ENCODE measurements at places on chromosomes 12 and 14.

GRCh38 chr12:116277467-116278278, at the start of gene MED13L:
TSS of gene MED13L (minus strand) at chr12:116277693. CDS start at chr12:116277131, 562 bp downstream.
- DNase-seq = peak; percentile 81

- no peak for DNase-seq
These were observed 9.2 kb downstream of the ARHGEF25 start for GRCh38 chr12:57620245-57620935.

DNA sequence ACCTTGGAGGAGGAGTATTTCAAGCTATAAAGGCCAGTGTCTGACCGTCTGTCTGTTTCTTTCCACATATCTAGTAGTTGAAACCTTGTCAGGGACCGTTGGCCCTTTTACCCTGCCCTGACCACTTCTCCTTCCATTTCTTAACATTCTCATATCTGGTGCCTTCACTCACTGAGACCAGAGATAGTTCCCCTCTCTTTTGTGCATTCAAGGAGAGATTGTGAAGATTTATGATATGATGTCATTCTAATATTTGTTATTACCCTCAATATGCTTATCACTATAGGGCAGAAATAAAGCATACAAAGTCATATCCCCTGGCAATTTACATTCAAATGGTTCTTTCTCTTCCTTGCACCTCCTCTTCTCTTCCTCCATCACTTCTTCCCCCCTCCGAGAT, 83.3 kb downstream of the PLXNC1 start:
- DNase-seq = no peak

DNA sequence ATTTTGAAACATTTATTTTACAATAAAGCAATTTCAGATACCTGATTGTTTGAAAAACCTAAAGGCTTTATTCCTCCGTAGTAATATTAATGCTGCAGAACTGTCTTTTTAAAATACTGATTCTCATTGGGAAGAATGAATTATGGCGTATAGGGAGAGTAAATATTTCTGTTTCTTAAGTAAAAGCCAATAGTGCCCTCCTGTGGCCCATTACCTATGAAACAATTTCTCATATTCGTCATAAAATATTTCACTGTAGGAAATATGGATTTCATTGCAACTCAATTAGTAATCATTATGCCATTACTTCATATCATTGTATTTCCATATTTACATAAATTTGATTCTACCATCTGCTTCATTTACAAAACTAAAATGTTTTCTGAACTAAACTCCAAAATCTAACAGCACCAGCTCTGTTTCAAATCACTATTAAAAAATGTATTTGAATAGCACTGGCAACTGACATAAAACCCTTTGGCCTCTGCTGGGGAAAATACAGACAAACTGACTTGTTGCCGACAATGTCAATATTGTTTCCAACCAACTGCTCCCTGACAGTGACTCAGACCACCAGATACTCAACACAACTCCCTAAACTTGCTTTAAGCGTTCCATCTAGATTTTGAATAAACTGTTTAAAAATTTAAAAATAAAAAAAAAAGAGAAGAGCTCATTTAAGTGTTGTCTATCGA, 290.3 kb downstream of the NAV3 start:
- no peak for DNase-seq

DNA sequence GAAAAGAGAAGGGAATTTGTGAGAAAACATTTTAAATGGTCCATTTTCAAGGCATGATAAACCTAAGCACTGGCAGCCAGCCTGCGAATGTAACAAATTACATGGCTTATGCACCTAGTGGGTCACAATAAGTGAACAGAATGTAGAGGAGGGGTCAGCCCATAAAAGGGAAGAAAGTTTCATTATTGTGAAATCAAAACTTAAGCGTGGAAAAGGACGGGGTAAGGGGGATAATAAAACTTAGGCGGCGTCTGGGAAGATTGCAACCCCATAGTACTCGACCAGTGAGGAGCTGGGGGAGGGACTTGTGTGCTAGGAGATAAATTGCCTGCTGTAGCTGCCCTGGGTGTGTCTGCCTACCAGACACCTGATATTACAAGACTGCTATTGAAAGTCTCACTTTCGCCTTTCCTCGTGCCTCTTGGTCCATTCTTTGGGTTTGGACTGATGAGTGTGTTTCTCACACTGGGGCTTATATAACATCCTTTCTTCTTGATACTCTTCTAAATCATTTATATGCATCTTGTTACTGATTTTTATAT, 40.6 kb downstream of the ZDHHC17 start:
- no peak for DNase-seq

- no peak for DNase-seq
These were observed 516 bp upstream of the LGALS3 start for GRCh38 chr14:55128386-55129085.

DNA sequence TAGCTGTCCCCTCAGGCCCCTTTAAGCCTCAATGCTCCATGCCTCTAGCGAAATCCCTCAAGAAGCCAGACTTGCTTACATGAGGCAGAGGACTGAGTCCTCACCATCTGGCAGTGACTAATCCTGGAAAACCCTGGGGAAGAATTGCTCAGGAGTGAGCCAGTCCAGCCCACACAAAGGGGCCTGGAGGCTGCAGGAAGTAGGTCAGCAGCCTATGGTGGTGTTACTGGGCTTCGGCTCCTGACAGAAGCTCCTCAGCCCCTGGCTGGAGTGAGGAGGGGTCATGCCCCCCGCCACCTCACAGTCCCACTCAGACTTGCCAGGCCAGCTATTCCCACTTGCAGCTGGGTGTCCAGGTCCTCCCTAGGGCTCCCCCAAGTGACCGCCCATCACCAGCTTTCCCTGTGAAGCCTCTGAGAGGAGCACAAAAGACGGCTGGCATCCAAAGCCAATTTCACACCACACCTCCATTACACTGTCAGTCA, 250.5 kb downstream of the DPF3 start:
- DNase-seq = peak; percentile 91

GRCh38 chr12:132505105-132505851, 15.3 kb downstream of the FBRSL1 start:
- DNase-seq = no peak

GRCh38 chr14:100911665-100912316, 8.3 kb upstream of the RTL1 start:
- DNase-seq = no peak

DNA sequence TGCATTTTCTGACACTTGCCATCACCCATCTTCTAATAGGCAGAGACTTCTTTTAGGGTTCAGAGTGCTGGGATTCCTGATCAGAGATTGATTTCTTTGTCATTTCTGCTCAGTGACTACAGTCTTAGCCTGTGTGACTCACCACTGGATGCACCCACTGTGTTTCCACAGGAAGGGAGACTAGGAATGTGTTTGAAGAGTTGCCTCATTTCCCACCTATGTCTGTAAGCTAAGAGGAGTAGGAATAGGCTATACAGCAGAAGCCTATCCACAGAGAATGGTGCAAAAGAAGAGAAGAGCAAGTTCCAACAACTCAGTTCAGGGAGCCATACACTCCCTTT, 60.2 kb upstream of the ACTN1 start:
- DNase-seq = peak; percentile 38

GRCh38 chr14:98259881-98260280, 1012.1 kb downstream of the BCL11B start:
- DNase-seq = no peak

DNA sequence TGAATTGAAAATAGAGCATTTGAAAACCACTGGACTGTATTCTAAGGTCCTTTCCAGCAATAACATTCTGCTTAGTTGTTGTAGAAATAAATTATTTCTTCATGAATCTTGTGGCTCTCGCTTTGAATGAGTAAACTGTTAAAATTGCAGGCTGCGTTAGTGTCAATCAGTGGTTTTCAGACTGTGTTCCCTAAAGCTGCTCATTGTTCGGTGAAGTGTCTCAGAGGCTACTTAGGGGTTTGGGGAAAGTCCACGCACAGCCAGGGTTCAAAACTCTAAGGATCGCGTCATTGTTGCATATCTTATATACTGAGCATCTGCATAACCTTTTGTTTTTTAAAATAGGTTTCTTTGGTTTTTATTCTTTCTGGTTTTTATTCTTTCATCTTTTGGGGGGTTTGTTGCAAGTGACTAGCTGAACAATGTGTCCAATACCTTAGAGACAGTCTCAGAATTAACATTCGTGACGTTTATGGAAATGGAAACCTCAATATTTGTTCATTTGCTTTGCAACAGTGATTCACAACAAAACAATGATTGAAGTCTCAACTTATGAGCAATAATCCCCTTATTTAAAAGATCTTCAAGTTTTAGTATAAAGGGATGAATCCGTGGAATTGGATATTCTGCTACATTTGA, 108.1 kb downstream of the TTLL5 start:
- no peak for DNase-seq

GRCh38 chr12:32536000-32536345, 136.6 kb downstream of the FGD4 start:
- no peak for DNase-seq

GRCh38 chr14:102215071-102215470, 75.4 kb downstream of the WDR20 start:
- peak; percentile 78 for DNase-seq

DNA sequence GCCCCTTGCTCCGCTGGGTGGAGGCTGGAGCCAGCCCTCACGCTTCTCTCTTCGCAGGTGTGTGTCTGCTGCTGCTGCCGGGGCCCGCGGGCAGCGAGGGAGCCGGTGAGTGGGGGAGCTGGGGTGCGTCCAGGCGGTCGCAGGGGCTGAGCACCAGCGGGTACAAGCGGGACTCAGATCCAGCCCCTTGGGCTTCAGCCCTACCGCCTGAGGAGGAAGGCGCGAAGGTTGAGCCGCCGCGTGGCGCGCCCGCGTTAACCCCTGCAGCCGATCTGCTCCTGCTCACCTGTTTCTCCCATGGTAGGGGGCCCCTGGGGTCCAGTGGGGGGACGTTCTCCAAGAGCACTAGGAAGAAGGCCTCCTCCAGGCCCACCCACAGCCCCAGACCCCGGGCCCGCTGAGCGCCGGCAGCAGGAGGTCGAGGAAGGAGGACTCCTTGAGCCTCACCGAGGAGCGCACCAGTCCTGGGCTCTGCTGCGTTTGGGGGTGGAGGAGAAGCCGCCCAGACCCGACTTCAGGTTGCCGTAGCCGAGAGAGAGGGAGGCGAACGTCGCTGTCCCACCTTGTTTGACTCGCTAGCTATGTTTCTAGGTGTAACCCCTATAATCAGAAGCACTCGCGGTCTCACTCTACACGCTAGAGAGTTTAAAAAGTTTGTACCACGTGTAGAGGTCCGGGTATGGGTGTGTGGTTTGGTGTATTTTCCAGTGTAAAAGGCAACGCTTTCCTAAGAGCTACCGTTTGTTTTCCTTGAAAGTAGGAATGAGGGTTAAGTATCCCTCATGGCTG, 834 bp downstream of the COCH start:
- no peak for DNase-seq

GRCh38 chr12:608413-608812, 54.8 kb downstream of the NINJ2 start:
- DNase-seq = no peak

GRCh38 chr14:104112609-104113571, 25.5 kb upstream of the KIF26A start:
- DNase-seq = no peak

DNA sequence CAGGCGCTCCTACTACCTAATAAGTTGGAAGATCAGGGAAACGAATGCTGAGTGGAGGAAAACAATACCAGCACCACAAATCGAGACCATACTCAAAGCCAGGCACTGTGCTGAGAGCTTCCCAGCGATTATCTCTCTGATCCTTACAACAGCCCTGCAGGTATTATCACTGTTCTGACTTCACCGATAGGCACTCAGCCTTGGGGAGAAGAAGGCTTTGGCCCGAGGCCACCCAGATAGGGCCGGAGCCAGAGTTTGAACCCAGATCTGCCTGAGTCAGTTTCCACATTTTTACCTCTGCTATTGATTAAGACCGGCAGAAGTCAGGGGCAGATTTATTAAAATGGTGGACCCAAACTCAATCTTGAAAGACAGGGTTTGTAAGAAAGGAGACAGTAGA, 4.9 kb downstream of the SVOP start:
- DNase-seq = no peak

GRCh38 chr12:111170543-111170942, 198.4 kb downstream of the PHETA1 start:
- DNase-seq = no peak

DNA sequence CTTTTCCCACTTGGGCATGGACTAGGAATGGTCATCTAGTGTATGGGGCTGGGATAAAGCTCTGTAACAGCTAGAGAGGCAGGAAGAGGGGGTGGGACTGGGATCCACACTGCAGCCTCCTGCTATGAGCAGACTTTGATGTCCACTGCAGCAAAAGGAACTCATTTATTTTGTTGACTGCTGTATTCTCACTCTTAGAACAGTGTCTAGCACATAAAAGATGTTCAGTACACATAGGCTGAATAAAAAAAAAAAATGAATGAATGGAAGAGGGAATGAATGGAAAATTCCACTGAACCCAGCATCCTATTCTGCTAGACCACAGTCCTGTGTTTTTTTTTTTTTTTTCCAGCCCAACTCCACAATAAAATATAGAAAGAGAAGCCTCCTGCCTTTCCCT, 106.2 kb upstream of the NOS1 start:
- DNase-seq = no peak

- DNase-seq = peak; percentile 56
These were observed 879.2 kb downstream of the AACS start for GRCh38 chr12:125944446-125944845.

- no peak for DNase-seq
These were observed 362.6 kb downstream of the DAD1 start for GRCh38 chr14:22226381-22226780.

GRCh38 chr14:56195223-56195622, 77.0 kb downstream of the PELI2 start:
- DNase-seq = no peak

DNA sequence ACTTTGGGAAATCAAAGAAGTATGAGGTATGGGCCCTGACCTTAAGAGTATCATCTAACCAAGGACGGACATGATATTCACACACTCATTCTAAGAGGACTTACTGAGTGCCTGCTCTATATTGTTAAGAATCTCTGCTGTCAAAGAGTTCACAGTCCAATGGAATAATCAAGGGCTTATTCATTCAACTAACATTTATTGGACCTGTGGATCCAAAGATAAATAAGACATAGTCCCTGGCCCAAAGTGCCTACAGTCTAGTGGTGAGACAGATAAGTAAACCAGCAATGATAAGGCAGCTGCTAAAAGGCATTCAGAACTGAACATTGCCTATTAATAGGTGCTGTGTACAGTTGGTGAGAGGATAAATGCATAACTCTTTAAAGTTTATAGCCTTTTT, 11.0 kb downstream of the WDR20 start:
- no peak for DNase-seq

Measured in MG63 (cell line).